ENCODE measurements at places on chromosomes 13 and 19.

GRCh38 chr13:49629196-49629938 lies 1.1 kb downstream of the ARL11 start:
- no peak for DNase-seq

- no peak for DNase-seq
Observed at GRCh38 chr19:19416280-19416679, 10.8 kb downstream of the GATAD2A start.

DNA sequence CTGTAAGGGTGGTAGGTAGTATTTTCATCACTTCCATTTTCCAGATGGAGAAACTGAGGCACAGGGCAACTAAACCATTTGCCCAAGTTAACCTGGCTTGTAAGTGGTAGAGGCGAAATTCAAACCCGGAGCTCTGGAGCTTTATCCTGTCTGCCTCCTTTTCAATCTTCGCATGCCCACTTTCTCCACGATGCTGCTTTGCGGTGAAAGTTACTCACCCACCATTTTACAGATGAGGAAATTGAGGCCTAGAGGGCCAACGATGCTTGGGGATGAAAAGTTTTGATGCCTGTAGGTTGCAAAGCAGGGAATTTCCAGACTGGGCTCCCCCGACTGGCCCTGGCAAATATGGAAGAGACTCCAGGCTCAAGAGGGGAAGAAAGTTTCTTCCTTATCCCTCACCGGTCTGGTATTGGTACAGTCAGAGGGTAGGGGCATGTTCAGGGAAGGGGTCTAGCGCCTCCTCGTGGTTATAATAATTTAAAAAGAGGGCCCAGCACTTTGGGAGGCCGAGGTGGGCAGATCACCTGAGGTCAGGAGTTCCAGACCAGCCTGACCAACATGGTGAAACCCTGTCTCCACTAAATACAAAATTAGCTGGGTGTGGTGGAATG lies 1.9 kb upstream of the SH2D3A start:
- no peak for DNase-seq

DNA sequence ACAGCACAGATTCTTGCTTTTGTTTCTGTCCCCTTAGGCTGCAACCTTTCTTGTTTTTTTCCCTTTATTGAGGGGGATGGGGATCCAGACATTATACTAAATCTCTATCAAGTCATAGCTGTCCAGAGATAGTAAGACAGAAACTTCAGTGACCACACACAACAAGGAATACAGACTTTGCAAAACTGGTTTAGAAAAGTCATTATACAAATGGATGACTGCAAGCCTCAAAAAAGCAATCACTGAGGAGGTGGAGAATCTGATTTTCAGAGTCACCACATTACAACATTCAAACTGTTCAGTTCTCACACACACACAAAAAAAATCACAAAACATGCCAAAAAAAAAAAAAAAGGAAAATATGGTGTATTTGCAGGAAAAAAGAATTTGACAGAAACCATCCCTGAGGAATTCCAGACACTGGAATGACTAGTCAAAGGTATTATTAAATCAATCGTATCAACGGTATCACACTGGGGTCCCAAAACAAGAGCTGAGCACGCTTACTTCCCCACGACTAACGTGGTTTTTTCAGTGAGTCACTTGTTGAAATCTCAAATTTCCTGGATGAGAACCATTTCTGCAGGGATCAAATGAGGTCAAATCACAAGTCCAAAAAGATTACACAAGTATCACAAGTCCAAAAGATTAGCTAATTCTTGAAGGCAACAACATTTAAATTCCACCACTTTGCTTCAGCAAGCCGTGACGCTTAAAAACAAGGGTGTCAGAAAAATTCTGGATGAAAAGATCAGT lies 41.2 kb downstream of the USP12 start:
- DNase-seq: no peak

- no peak for DNase-seq
Observed at GRCh38 chr13:29464105-29464679, 131.3 kb downstream of the SLC7A1 start.

- no peak for DNase-seq
Observed at GRCh38 chr13:23488442-23488841, 54.9 kb upstream of the SACS start.

GRCh38 chr19:8684001-8684902 lies 14.3 kb downstream of the ACTL9 start:
- DNase-seq: no peak

DNA sequence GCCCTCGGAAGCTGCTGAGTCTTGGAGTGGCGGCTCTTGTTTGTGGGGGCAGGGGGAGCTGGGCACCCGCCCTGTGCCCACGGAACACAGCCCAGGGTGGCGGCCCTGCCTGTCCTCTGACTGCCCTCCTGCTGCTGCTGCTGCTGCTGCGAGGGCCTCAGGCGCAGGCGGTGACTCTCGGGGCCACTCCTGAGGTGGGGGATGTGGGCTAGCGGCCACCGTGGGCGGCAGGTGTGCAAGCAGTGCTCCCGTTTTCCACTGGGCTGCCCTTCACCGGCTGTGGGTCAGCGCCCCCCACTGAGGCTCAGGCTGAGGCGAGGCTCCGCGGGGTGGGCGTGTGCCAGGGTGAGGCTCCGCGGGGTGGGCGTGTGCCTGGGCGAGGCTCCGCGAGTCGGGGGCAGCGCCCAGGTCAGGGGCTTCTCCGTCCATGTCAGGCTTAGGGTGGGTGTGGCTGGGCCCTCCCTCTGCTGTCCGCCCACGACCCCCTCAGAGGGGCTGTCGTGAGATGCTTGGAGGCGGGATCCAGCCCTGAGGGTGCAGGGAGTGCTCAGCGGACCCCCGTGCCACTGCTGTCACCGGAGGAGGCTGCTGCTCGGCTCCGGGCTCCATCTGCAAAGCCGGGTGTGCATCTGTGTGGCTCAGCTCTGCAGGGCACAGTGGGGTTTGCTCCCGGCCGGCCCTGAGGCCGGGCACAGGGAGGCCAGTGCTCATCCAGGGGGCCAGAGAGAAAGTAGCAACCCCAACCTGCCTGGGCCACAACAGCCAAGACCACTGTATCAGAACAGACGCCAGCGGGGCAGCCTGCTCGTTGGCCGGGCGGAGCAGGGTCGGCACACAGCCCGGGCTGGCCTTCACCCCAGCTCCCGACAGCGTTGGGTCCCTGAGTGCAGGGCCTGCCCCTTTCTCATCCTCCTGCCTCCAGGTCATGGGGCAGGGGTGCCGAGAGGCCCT lies 14.5 kb downstream of the CSNK1G2 start:
- no peak for DNase-seq

DNA sequence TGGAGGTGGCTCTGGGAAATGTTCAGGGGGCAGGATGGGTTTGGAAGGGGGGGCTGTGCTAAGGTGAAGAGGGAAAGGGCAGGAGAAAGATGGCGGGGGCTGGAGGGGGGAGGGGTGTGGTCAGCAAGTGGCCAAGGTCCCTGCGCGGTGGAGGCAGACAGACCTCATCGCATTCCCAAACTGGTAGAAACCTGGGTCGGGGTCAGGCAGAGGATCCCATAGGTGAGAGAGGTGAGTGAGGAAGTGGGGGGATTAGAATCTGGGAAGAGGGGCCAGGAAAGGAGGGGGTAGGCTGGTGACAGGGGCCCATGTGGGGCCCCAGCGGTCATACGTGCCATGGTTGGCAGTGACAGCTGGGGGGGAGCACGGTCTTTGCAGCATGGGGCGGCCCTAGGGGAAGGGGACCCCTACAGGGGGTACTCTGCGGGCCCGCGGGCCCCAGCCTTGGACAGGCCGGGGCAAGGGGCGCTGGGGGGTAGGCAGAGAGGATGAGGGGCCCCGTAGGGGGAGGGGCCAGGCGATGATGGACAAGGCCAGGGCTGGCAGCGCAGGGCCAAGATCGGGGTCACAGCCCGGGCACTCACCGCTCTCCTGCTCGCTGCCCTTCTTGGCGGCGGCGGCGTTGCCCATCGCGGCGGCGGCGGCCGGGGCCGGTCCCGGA lies 514 bp downstream of the PRKACA start:
- DNase-seq: peak; percentile 16

- no peak for DNase-seq
Observed at GRCh38 chr13:45522571-45522970, 57.8 kb downstream of the COG3 start.

DNA sequence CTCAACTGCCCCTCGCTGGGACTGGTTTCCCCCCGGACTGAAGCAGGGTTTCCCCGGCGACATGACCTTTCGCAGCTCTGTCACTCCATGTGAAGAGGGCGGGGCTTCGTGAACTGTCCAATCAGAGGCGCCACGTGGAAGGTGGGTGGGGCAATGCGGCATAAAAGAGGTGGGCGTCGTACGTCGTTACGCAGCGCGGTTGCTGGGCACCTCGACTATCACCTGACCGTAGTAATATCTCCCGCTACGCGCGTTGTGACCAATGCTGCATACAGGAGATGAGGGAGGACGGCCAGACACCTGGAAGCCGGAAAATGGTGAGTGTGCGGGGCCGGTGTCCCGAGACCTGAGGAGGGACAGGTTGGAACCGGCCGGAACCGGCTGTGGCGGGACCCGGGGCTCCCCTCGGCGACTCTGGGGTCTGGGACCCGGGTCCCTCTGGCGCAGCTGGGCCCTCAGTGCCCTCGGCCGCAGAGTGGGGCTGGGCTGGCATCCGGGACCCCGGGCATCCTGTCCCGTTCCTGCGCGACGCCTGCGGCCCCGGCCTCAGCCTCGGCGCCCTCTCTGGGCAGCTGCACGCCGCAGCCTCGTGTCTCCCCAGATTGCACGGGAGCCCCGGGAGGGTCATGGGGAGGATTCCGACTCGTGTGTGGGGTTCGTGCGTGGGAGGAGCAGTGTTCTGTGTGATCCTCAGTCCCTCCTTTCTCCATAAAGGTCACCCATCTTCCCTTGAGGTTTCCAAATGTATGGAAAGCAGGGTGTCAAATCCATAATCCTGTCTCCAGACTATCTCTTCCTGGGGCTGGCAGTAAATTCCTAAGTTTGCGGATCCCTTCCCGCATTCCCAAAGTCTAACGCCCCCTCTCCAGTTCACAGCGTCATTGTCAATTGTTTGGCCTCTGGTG lies 32.2 kb downstream of the ZNF136 start:
- peak; percentile 88 for DNase-seq

GRCh38 chr13:33471204-33471603 lies 185.6 kb upstream of the STARD13 start:
- DNase-seq: no peak

DNA sequence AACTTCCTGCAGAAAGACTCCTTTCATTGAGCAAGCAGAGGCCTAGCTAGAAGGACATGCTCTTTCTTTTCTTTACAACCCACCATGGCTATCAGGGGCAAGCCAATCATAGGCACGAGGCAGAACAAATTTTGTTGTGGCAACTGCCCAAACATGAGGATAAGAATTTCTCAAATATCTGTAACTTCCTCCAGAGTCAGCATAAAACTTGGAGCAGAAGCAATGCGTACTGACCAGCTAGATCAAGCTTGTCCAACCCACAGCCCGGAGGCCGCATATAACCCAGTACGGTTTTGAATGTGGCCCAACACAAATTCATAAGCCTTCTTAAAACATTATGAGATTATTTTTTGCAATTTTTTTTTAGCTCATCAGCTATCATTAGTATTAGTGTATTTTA lies 87.0 kb upstream of the SOX21 start:
- DNase-seq: no peak

DNA sequence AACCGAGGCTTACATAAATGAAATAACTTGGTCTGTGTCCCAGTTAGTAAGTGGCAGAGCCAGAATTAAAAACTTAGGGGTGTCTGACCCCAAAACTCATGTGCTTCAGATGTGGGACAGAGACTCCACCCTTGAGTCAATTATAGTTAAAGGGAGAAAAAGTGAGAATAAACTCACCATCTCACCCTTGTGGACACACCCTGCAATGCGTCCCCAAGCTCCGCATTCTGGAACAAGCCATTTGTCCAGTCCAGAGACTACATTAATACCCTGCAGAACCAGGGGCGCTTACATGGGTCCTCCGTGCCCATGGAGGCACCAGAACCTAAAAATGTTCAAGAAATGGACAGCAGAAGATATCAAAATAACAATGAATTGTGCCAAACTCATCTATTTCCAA lies 207.0 kb upstream of the ZNF507 start:
- DNase-seq: no peak

DNA sequence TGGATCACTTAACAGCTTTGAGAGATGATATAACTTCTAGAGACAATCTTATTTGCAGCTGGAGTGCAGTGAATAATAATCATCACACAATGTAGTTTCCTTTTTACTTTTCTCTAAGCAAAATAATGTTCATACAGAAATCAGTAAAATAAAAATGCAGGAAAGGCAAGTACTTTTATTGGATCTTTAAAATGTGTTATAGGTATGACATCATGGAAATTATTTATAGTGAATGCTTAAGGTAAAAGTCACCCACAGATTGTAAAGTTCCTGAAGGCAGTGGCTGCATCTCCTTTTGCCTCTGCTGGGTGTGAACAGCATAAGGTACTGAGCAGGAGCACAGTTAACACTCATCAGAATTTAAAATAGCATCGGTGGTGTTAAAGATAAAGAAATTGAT lies 17.3 kb upstream of the IL17D start:
- DNase-seq: no peak

DNA sequence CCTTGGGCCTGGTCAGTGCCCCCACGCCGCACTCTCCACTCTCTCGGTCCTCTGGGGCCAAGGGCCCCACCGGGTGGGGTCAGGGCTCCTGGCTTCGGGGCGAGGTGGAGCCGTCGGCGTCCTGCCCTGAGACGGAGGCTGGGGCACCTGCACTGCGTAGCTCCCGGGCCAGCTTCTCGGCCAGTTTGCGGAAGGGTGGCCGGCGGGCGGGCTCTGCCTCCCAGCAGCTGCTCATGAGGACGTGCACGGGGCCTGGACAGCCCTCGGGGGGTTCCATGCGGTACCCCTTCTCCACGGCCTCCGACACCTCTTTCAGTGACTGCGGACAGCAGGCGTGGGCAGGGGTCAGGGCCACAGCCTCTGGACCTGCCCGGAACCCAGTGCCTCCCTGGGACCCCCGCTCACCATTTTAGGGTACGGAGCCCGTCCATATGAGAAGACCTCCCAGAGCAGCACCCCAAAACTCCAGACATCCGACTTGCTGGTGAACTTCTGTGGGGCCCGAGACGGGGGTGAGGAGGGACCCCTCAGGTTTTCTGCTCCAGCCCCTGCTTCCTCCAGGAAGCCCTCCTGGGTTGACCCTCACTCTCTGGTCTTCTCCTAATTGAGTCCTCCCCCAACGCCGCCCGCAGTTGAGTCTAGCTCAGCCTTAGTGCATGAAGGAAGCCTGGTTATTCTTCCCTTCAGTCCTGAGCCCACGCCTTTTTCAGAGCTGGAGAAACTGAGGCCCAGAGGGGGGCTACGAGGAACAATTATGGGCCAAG lies 6.3 kb upstream of the RAX2 start:
- no peak for DNase-seq

DNA sequence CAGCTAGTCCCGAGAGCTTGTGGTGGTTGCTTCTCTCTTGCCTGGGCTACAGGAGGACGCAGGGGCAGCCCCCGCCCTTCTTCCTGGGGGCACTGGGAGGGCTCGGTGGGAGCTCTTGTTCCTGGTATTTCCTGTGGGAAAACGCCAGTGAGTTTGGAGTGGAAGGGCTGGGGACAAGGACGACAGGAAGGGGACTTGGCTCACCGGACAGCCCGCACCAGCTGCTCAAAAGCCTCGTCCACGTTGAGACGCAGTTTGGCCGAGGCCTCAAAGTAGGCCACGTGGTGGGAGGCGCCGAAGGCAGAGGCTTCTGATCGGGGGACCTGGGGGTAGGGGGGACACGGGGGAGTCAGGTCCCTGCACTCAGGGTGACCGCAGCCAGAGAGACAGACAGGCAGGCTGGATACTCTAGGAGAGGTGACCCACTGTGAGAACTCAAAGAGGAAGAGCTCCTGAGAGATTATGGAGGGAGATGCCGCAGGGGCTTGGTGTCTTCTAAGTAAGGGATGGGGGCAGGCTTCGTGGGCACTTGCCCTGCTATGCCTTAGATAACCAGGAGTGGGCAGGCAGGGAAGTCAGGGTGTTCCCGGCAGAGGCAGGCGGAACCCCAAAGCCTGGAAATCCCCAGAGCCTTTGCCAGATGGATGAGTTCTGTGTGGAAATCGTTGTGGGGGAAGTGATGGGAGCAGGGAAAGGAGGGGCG lies 4.3 kb downstream of the RRAS start:
- DNase-seq: no peak

Data from activated CD4-positive, alpha-beta T cell treated with anti-CD3 and anti-CD28 coated beads for 48 hours (primary cell).